ENCODE measurements at places on chromosomes 3 and 15.

- no peak for DNase-seq
Measured at GRCh38 chr3:194379651-194380050, 10.1 kb upstream of the LRRC15 start.

- DNase-seq, result peak; percentile 1
Measured at GRCh38 chr3:94787734-94788270, 724.9 kb downstream of the NSUN3 start.

GRCh38 chr3:129857899-129858298 is 35.6 kb downstream of the TMCC1 start:
- DNase-seq, result no peak

DNA sequence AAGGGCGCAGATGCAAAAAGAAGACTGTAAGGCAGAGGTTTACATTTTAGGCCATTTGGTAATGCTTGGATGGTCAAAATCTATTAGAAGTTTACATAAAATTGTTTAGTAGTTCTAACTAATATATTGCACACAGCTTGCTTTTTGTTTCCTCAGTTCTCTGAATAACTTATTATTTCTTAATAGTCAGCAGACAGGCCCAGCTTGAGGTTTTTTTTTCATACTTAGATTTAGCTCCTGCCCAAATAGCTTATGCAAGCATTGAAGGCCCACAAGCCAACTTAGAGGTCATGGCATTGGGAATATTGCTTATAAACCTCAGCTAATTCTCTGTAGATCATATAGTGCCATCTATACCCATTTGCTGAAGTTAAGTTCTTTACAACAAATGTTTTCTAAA is 172.5 kb downstream of the RAP2B start:
- DNase-seq, result no peak

DNA sequence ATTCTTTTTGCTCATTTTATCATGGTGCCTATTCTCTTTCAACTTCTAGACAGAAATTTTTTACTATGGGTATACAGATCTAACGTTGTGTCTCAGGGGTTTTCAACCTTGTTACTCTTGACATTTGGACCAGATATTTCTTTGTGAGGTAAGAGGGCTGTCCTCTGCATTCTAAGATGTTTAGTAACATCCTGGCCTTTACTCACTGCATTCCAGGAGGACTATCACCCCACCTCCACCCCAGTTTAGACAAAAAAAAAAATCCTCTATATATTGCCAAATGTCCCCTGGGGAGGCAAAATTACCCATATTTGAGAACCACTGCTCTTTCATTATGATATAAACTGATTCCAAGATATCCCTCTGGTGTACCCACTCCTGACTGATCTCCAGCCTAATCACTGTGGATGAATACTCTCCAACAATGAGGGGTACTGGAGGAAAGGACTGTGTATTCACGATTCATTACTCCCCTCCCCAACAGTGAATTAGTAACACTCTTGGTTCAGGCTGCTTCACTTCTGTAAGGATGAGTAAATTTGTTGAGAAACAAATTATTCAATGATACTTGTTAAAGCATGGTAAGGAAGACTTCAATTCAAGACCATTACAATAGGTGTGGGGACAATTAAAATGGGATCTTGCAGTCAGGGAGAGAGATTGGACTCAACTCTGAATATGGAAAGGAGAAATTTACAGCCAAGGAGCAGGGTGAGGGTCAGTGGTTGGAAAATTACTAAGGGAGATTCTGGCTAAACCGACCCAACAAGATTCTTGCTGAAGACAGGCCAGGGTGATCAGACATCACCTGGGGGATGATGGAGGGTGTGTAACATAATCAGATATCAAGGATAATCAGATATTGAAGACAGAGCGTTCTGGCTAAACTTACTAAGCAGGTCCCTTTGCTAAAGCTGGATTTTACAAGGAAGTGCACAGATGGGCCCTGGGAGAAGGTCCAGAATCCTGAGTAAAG is 123.8 kb upstream of the DAZL start:
- DNase-seq, result no peak

GRCh38 chr3:56122911-56123310 is 345.4 kb downstream of the ERC2 start:
- DNase-seq, result no peak

DNA sequence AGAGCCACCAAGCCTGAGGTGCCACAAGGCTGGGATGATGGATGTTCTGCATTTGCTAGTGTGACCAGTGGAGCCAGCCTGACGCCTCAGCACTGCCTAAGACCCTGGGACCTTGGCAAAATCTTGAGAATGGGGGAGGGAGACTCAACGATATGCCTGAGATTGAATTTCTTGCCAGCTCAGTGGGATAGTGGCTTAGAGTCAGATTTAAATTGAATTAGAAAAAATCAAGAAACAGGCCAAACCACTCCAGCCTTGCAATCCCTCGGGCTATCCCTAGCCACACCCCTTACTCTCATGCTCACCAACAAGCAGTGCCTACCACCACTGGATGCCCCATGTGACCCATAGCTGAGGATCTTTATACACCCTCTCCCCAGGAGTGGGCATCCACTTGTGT is 18.7 kb upstream of the PDE8A start:
- DNase-seq, result no peak

GRCh38 chr3:127629467-127630403 is 750 bp downstream of the PODXL2 start:
- no peak for DNase-seq

- no peak for DNase-seq
Measured at GRCh38 chr3:8952130-8952529, 11.1 kb downstream of the RAD18 start.

GRCh38 chr15:73394782-73395181 is 26.0 kb upstream of the HCN4 start:
- no peak for DNase-seq

DNA sequence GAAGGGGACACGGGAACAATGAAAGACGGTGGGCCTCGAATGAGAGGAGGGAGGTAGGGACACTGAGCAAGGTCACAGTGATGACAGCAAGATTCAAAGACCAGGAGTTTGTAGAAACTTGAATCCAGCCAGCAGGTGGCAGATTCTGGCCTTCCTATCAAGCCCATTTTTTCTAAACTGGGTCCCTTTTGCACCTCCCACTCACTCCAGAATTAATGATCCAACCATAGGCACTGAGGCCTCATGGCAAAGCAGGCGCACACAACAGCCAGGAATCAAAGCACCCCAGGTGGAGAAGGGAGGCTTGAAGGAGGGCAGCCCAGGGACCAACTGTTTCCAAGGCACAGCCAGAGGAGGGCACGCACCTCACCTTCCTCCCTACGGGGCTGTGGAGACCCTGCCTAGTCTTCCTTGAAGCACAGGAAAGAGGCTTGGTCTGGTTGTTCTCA is 90.2 kb downstream of the ANP32A start:
- DNase-seq, result peak; percentile 55

DNA sequence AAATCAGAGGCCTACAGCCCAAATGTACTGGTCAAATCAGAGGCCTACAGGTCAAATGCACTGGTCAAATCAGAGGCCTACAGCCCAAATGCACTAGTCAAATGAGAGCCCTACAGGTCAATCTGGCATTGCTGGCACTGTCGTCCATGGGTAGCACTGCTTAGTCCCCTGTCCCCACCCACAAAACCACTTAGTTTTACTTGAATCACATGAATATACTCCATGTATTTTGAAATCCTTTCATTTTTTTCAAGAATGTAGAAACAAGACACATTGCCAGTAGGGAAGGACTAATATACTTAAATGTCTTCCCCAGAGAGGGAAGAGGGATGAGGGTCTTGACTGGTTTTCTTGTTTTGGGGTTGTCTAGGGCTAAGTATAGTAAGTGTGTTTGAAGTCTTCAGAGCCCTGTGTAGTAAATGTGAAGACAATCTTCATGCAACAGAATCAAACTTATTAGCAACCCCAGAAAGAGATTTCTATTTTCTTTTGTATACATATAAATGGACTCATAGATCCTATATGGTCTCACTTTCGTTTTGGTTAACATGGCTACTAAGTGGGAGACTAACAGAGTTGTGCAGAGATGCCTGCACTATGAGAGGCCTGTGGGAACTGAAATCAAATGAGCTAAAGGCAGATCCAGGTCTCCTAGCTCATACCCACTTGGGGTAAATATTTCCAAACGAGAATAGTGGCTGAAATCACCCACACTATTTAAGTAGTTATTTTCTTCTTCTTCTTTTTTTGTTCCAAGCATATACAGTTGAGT is 38.3 kb upstream of the DCUN1D1 start:
- no peak for DNase-seq

DNA sequence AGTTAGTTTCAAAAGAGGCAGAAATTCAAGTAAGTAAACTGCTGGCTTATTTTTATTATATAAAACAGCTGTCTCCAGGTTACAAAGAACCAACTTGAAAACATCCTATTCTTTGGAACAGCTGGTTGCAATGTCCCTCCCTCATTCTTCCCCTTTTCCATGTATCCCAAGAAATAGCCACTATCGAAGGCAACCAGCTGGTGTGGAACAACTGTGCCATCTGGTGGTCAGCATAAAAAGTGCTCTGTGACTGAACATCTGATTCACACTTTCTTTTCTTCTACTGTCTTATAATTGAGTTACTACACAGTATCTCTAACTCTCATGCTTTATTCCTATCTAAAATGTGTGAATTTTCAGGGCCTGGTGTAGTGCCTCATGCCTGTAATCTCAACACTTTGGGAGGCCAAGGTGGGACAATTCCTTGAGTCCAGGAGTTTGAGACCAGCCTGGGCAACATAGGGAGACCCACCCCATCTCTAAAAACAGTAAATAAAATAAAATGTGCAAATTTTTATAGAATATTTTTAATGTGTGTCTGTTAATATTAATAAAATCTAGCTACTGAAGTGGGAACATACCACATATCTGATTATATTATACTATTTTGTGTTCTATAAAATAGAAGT is 9.6 kb downstream of the OSBPL11 start:
- peak; percentile 56 for DNase-seq

GRCh38 chr3:11556851-11557644 is 86.7 kb downstream of the VGLL4 start:
- no peak for DNase-seq

DNA sequence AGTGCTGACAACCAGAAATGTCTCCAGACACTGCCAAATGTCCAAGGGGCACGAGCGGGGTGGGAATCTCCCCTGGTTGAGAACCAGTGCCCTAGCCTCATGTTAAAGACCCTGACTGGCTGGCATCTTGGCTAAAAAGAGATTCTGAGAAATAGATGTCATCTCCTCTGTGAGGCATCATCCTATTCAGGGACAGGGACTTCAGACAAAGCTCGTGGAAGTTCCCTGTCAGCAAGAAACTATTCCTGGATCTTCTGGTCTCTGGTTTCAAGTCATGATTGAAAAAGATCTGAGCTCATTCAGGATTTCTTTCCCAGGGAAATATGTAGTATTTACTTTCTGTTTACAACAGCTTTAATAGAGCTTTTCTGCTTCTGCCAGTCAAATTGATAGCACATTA is 10.8 kb downstream of the WDR5B start:
- no peak for DNase-seq

DNA sequence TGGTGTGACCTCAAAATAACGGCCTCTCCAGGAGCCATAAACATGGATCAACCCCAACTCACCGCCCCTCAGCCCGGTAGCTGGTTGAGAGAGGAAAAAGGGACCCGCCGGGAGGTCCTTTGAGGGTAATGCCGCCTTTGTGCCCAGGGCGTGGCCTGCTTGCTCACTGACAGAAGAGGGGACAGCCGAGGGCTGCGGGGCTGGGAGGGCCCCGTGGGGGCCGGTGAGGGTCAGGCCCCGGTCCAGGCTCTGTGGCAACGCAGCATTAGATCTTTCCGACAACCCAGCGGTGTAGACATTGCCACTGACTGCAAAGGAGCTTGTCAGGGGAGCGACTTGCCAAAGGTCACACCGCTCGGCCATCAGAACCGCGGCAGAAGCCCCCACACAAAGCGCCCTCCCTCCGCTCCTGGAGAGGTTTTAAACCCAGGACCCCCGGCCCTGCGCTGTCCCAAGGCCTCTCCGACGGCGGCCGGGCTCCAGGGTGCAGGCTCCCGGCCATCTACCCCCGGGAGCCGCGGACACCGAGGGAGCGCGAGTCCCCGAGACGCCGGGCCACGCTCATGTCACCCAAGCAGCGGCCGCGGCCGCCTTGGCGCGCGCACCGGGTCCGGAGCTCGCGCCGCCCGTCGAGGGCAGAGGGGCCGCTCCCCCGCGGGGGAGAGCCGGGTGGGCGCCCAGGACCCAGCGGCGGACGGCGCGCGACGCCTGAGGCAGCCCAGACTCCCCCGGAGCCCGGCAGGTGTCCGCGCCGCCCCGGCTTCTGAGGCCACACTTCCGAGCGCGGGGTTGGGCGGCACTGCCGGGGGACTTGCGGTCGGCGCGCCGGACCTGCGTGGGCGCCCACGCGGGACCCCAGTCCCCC is 975 bp downstream of the PCSK6 start:
- no peak for DNase-seq

- DNase-seq, result no peak
Measured at GRCh38 chr15:91289324-91289723, 189.3 kb downstream of the SV2B start.

- no peak for DNase-seq
Measured at GRCh38 chr15:33402600-33402999, 91.8 kb downstream of the RYR3 start.

DNA sequence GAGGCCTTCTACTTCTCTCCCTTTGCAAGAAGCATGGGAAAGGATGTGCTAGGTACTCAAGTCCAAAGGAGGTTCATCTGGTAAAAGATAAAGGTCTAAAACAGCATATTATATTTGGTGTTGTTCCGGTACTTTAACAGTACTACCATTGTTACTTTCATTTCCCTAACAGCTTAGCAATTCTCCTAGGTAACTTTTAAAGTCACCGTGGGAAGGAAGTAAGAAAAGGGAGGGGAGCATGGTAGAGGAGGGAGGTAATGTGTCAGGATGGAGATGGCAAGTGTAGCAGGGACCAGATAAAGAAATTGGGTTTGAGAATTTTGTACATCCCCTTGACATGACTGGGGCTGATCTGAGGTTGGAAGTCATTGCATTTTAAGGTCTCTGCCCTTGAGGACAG is 89.4 kb upstream of the SKOR1 start:
- no peak for DNase-seq

DNA sequence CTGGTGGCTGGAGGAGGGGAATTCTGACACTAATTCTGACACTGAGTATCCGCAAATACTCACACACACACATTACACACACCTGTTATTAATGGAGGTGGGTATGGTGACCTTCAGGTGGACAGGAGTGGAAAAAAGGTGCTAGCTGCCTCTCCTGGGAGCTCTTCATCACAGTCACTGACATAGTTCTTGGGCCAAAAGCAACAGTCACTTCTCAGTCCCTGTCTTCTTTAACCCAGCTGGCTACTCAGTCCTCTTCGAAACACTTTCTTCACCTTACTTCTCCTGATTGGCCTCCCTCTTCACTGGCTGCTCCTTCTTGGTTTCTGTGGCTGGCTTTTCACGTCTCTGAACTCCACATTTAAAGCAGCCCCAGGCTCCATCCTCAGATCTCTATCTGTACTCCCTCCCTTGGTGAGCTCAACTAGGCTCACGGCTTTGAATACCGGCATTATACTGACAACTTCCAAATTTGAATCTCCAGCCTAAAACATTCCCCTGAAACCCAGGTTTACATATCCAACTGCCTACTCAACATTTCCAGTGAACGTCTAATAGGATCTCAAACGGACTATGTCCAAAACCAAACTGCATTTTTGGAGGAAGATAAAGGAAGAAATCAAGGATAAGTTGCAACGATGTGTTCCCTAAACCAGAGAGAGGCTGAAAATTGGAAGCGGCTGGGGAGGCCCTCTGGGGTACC is 53.2 kb upstream of the HEG1 start:
- no peak for DNase-seq

GRCh38 chr3:170703121-170703588 is 117.3 kb upstream of the SLC7A14 start:
- DNase-seq, result no peak
